ENCODE measurements at places on chromosomes 16 and 17.

DNA sequence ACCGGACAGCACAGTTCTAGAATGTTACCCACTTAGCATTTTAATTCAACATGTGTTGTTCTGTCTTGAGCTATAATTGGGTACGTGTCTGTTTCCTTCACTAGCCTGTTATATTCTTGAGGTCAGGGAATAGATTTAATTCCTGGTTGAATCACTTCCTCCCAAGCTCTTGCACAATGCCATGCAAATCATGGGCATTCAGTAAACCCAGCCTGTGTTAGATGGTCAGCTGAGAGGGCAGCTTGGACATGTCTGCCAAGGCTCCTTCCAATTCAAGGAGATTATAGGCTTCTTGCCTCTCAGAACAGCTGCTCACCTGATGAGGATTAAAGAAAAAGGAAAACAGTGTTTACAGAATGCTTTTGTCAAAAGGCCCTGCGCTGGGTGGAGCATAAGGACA, 12.6 kb downstream of the C1QTNF1 start:
- DNase-seq, result no peak

GRCh38 chr16:27169511-27170071, 33.7 kb upstream of the KDM8 start:
- peak; percentile 86 for DNase-seq

GRCh38 chr17:68612209-68612922, 11.2 kb upstream of the FAM20A start:
- DNase-seq, result no peak

GRCh38 chr17:81519284-81520020, 6.9 kb upstream of the ACTG1 start:
- peak; percentile 76 for DNase-seq

DNA sequence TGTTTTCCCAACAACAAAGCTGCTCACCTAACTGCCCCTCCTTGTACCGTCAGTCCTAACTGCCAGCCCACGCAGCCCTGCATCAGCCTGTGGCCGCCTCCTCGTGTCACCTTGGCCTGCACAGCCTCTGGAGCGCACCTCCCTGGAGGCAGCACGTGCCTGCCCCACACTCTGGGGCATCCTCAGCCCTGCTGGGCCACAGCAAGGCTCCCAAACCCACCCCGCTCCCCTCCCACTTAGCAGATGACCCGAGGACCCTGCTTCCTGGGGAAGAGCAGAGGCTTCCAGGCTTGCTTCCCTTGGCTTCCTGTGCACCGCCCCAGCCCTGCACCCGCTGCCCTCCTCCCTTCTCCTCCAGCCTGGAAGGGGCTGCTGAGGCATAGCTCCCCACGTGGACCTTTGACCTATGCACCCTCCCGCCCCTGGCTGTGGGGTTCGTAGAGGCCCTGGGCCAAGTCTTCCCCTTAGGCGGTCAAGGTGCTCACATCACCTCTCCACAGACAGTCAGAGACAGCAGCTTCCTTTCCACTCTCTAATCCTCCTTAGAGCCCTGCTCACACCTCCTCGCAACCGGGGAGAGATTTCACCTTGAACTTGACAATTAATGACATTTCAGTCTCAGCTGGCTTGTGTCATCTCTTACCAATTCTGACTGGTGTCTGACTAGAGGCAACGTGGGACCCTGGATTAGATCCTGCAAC, 115.0 kb downstream of the MGAT5B start:
- DNase-seq, result no peak

GRCh38 chr16:66691234-66691633, 5.3 kb downstream of the CMTM4 start:
- DNase-seq, result no peak

DNA sequence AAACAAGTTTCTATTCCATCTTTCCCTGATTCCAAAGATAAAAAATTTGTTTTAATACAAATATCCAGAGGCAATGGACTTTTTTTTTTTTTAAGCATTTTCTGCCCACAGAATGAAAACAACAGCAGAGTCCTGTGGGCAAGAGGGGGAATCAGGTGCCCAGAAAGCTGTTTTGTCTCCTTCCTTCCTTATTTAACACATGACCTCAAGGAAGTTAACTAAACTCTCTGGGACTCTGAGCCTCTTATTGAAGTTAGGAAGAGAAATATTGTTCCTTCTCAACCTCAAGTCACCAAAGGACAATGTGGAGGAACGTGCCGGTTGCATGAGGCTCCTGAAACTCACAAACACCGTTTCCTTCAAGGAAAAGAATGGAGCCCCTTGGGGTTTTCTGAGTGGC, 34.9 kb downstream of the LITAF start:
- no peak for DNase-seq

GRCh38 chr17:77107506-77108433, 33.0 kb upstream of the SEC14L1 start:
- peak; percentile 58 for DNase-seq

DNA sequence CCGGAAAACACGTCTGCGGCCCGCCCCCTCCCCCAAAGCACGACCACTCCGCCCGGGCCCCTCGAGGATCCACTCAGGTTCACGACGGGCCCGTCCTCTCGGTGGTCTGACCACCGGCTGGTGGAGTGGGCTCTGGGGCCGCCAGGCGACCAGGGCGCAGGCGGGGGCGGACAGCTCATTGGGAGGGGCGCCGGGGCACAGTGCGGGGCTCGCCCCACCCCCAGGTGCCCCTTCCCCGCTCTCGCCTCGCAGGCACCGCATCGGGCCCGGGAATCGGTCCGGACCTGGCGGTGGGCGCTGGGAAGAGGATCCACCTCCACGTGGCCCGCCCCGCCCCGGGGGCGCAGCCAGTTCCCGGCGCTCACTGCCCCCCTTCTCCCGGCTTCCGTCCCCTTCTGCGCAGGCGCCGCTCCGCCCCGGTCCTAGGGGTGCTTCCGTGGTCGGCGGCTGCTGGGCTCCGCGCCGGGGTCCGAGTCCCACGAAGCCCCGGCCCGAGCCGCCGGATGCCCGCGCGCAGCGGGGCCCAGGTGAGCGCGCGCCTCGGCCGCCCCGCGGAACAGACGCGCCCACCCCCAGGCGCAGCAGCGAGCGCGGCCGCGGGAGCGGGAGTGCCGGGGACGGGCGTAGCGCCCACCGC, at the start of gene MPG:
MPG (plus strand) TSS at position 419 of the 637 bp plus-strand sequence; CDS start at position 504, 85 bp downstream.
- peak; percentile 72 for DNase-seq

DNA sequence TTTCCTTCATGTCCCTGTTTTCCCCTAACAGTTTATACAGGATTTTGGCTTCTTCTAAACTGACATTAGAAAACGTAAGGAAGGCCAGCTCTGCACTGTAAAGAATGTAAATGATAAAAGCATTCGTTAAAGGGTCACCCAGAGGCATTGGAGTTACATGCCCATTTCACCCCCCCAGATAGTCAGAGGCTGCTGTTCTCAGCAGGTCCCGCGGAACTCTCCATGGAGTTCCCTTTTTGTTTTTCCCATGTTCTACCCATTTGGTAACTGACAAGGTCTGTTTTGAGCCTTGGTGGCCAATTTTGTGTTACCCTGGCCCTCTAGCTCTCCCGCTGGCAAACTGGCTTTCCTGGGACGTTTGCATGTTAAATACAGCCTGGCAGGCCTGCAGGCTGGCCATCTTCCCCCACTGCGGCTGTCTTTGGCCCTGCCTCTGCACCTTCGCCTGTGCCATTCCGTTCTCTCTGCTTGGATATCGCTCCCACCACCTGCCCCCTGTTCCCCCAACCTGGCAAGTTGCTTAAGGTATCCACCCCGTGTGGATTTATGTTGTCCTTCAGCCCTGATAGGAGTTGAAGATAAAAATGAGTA, 49.7 kb downstream of the EPN2 start:
- no peak for DNase-seq

DNA sequence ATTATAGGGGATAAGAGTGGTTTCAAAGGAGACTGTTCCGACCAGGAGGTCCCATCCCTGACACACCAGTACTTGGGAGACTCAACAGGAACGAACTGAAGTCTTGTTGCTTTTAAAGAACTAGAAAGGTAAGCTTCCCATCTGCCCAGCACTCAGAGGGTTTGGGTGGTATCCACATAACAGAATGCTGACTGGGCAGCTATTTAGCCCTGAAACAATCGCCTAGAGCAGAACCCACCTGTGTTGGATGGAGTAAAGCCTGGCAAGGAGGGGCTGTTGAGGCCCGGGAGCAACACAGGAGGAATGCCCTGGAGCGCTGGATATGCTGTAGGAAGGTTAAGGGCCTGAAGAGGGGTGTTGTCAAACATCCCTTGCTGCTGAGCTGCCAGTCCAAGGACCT, 254.9 kb downstream of the ZFHX3 start:
- no peak for DNase-seq

DNA sequence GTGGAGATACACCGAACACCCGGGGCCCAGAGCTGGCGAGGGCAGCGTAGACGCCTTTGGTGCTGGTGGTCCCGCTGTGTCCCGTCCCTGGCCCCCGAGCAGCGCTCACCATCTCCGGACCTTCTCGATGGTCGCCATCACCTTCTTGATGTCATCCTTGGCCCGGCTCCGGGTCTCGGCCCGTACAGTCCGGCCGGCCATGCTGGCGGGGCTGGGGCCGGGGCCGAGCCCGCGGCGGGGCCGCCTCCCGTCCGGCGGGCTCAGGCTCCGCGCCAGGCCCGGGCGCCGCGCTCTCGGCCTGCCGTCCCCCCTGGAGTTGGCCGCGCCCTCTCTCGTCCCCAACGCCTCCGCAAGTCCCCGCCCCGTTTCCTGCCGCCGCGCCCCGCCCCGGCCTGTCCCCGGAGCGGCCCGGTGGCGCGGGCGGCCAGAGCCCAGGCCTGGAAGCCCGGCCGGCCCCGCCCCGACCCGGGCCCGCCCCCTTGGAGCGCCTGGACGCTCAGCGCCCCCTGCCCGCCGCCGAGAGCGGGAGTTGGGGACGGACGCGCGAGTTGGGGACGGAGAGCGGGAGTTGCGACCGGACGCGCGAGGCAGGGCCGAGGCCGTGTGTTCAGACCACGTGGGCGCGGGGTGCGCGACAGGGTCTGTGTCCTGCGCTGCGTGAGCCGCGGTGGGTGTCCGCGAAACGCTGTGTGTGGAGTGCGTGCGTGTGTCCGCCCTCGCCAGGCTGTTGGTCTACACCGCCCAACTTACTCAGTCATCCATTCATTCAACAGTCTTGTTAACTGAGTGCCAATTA, at the start of gene BCL7C:
BCL7C (minus strand) TSS at position 334 of the 796 bp plus-strand sequence; CDS start at position 201, 133 bp downstream.
- peak; percentile 81 for DNase-seq

DNA sequence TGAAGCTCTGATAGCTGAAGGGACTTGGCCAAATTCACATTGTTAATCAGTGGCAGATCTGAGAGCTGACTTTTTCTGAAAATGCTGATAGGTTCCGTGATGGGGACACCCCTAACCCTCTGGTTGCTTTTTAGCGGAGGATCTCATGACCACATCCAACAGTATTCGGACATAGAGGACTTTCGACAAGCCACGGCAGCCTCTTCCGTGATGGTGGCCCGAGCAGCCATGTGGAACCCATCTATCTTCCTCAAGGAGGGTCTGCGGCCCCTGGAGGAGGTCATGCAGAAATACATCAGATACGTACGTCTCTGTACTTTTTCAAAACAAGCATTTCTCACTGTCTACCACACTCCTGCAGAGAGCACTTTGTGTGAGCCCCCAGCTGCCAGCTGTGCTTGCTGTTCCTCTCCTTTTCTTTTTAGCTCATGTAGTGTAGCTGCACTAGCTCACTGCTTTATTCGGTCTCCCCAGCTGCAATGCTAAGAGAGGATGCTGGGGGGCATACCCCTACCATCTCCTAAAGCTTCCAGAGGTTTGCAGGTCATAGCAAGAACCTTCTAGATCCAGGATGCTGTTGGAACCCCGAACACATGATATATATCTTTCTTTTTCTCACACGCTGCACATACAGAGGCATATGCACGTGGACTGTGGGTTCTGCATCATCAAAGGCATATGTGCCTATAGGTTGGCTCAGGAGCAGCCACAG, 14.2 kb upstream of the NFATC3 start:
- peak; percentile 35 for DNase-seq

GRCh38 chr17:30237296-30238002, 2.0 kb upstream of the SLC6A4 start:
- no peak for DNase-seq

DNA sequence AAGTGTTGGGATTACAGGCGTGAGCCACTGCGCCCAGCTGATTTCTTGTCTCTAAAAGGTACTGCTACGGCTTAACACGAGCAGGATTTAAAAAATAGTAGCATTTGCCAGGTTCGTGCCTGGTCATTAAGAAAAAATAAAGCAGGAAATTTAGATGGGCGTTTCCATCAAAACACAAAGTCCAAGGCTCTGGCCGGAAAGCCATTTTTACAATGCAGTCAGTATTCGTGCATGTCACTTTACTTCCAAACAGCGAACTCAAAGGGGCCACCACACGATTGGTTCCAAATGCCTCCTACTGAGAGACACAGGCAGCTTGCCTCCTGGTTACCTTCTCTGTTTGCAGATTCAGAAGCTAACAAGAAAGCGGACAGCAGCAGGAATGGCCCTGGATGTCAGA, 66.2 kb downstream of the MRM3 start:
- no peak for DNase-seq

- no peak for DNase-seq
Observed at GRCh38 chr16:64773184-64773583, 348.7 kb downstream of the CDH11 start.

DNA sequence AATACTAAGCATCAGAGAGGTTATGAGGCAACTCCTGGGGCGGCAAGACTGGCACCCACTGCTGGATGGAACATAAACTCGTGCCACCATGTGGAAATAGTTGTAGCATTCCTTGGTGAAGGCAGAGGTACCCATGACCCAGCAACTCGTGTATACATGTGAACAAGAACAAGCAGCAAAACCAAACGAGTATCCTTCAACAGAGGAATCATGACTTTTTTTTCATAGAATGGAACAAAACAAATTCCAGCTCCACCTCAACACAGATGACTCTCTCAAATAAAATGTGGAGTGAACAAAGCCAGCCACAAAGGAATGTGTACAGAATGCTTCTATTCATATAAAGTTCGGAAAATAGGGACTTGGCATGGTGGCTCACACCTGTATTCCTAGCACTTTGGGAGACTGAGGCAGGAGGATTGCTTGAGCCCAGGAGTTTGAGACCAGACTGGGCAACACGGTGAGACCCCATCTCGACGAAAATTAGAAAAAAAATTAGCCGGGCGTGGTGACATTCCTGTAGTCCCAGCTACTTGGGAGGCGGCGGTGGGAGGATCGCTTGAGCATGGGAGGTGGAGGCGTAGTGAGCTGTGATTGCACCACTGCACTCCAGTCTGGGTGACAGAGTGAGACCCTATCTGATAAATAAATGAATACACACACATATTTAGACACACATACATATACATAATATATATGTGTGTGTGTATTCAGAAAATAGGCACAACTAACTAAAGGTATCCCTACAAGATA, 35.3 kb downstream of the B9D1 start:
- no peak for DNase-seq

GRCh38 chr16:24286741-24287405, 30.7 kb downstream of the CACNG3 start:
- DNase-seq, result no peak
